Erythroblast (primary cell): ENCODE measurements at places on chromosomes 16 and 17.
A peak's percentile ranks its signal among the peaks of the same experiment; 100 is the strongest.

DNA sequence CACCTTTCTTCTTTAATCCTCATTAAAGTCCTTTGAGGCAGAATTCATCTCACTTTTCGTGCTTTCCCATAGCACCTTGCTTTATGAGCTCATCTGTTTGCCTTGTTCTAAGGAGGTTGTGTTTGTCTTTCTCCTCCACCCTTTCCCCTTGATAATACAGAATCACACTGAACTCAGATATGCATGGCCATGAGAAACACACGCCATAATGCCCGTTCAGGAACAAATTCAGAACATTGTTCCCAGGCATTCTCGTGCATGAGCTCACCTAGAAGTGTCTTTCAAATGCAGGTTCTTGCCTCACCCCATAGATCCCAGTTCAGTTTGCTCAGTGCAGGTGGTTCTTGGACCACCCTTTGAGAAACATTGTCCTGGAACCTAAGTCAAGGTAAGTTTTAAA, 71.1 kb downstream of the TMEM114 start:
- DNase-seq, result no peak

- DNase-seq, result peak; percentile 62
Observed at GRCh38 chr16:51326131-51326856, 175.2 kb upstream of the SALL1 start.

GRCh38 chr17:79065105-79065670, 9.4 kb upstream of the ENGASE start:
- DNase-seq, result peak; percentile 62

DNA sequence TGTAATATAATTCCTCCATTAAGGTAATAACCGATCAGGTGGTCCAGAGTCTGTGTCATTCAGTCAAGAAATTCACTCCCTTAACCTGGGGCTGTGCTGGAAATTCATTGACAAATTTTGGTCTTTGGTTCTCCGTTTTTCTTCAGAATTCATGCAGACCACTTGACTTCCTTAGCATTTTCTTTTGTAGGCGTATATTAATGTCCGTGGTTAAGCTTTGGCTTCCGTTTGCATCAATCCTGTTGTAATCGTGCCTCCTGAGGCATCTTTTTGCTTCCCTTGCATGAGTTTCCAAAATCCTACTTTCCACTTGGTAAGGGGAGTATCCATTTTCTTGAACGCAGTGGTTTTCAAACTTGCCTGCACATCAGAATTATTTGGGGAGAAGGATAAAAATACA, 9.0 kb downstream of the LRRC37B start:
- no peak for DNase-seq

DNA sequence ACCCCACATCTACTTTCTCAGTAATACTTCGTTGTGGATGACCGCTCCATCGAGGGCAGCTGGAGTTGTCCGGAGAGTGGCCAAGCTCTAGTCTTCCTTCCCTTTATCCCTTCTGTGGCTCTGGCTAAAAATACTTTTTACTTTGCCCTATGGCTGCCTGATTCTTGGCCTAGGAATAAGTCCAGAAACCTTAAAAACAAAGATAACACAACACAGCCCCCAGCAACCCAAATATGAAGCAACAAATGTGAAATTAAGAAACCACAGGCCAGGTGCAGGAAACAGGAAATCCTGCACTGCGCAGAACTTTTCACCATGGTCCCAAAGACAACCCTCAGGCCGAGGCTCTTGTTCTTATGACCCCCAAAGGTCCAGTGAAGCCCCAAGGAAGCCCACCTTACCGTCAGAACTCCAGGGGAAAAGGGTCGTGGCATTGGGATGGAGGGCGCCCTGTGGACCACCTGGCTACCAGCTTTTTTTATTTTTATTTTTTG, 26.0 kb downstream of the TK2 start:
- DNase-seq, result no peak

GRCh38 chr16:35795361-35796029, 2336.1 kb downstream of the TP53TG3F start:
- DNase-seq, result no peak

DNA sequence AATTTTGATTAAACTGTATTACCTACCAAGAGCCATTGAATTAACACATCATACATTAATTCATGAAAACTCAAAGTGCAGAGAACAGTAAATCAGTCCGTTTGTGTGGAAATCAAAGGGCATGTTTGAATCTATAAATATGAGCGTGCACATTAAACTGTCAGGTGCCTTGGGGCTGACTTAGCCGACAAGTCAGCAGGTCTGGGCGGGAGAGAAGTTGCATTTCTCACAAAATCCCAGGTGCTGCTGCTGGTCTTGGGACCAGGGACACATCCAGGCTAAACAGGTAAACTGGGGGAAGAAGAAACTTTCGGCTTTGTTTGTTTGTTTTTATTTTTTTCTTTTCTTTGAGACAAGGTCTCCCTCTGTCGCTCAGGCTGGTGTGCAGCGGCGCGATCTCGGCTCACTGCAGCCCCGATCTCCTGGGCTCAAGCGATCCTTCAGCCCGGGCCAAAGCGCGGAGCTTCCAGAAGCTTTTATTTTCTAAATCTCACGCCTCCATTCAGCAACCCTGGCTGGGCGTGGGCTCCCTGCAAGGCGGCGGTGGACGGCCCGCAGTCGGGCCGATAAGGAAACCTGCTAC, 213.9 kb downstream of the MRTFB start:
- no peak for DNase-seq

GRCh38 chr17:83004791-83005380, 74.5 kb upstream of the METRNL start:
- DNase-seq, result no peak

DNA sequence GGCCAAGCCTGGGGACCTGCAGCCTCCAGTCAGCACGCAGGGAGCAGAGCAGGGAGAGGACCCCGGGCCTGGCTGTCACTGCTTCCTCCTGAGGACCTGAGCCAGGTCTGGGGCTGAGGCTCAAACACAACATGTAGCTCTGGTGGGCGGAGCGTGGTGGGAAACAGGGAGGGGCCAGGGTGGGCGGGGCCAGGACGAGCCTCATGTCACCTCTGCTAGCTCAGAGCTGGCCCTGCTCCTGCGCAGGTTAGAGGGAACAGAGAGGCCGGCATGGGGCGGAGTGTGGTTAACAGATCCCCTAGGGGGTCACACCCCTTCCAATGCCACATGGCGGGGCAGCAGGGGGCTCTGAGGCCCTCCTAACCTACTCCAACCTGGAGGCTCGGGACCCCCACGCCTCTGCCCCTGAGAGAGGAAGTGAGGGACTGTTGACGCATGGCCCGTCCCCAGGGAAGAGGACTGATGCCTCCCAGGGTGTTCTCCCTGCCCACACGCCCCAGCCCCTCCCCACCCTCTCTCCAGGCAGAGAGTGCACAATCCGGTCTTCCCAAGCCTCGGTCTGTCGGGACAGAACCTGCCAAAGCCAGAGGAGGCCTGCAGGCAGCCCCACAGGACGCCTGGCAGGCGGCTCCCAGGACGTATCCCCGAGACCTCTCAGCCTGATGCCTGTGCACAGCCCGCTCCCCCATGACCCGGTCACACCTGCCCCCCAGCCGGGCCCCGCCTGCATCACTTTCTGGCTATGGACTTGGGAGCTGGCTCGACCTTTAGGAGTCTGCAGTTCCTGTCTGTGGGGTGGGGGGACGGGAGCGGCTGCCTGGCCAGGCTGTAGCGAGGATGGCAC, 15.2 kb downstream of the PIEZO1 start:
- DNase-seq, result peak; percentile 74

DNA sequence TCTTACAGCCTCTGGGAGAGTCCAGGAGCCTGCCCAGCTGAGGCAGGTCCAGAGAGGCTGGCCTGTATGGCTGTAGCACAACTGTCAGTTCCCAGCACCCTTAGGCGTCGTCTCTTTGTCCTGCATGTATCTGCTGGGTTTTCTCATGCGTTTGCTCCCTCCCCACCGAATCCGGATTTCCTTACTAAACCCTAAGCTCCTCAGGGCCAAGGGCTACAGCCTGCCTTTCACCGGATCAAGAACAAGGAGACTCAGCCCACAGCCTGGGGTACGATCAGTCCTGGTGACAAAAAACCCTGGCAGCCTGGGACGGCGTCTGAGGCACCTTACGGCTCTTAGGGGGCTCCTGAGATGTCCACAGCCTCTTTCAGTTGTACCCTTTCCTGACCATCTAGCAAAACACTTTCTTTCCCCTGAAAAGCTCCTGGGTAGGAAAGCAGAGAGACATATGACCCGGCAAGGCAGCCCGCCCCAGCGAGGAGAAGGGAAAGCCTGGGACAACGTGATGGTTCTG, 12.2 kb downstream of the HIC1 start:
- no peak for DNase-seq
